HuH-7 (cell line): ENCODE measurements at places on chromosomes 3 and 15.

DNA sequence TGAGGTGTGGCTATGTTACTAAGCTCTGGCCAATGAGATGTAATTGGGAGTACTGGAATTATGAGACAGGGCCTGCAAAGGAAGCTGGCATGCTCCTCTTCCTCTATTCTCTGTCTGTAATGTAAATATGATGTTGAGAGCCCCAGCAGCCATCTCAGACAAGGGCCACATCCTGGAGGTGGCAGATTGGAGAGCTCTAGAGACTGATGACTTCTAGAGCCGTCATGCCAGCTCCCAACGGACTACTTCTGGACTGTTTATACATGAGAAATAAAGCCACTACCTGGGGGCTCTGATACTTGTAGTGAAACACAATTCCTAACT lies 19.7 kb downstream of the PLD1 start:
- DNase-seq, result no peak

GRCh38 chr15:48062148-48062872 lies 58.5 kb upstream of the SLC24A5 start:
- DNase-seq, result no peak

DNA sequence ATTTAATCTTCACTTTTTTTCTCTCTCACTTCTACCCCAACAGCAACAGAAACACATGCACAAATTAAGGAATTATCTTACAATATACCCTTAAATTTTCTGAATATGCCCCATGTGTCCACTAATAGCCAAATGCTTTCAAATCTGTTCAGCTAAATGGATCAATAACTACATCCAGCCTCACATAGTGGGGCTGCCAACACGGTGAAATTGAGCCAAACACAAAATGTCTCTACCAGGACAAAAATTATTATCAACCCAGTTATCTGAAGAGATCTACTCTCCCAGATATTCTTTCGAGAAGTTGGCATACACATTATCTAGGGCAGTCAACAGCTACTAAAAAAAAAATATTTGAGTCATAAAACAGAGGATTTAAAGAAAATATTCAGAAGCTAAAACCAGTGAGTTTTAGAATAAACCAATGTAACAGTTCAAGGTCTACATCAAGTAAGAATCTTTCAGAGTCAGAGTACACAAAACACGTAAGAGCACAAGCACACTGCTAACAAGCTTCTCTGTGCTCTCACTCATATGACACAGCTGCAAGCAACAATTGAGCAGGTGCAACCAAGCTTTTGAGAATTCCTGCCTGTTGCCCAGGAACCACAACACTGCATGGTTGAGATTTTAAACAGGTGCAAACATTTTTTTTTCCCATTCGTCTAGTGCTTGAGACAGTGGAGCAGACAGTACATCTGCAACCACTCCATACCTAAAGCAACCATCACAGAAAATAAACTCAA lies 247.7 kb downstream of the ZBTB20 start:
- DNase-seq, result peak; percentile 26

DNA sequence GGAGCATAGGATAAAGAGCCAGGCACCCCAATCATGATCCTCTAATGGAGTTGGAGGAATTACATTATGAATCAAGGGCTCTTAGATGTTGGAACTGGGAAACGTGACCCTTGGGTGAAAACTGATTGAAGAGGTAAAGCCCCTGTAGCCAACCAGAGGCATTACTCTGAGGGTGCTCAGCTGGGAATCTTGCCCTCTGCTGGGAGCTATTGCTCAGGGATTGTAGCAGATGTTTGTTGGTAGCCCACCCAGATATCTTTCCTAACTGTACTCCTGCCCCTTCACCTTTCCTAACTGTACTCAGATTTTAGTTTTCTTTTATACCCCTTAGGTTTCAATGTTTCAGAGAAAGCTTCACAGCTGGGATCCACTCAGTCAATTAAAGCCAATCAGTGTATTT lies 74.2 kb downstream of the RARB start:
- no peak for DNase-seq

DNA sequence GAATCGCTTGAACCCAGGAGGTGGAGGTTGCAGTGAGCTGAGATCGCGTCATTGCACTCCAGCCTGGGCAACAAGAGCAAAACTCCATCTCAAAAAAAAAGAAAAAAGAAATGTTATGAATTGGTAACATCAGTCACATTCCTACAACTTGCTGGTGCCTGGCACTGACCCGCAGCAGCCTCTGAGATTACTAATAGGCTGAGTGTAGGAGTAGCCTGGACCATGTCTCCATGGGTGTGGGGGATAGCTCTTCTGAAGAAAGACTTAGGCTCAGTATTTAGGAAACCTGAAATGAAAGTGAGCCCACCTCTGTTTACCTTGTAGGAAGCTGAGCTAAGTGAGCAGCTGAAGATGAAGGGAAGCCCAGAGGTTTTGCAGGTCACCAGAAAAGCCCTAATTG lies 148.3 kb downstream of the LRRC28 start:
- no peak for DNase-seq

- no peak for DNase-seq
Measured at GRCh38 chr15:92101708-92102394, 248.3 kb downstream of the SLCO3A1 start.

GRCh38 chr3:46090161-46090591 lies 62.9 kb upstream of the XCR1 start:
- no peak for DNase-seq

DNA sequence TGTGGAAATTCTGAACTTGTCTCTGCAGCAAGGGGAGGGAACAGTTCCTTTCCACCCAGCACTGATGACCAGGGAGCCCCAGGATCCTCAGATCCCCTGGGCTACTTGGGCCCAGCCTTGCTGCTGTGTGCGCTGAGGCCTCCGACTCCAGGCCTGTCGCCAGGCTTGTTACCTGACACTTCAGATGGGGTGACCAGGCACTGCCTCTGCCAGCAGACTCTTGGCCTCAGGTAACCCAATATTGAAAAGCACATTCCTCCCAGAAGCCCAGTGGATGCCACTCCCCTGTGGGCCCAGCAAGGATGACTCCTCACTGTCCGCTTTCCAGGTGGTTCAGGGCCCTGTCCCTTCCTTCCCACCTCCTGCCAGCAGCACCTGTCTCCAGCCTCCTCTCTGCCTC lies 3.5 kb upstream of the PLA2G4E start:
- DNase-seq, result no peak

DNA sequence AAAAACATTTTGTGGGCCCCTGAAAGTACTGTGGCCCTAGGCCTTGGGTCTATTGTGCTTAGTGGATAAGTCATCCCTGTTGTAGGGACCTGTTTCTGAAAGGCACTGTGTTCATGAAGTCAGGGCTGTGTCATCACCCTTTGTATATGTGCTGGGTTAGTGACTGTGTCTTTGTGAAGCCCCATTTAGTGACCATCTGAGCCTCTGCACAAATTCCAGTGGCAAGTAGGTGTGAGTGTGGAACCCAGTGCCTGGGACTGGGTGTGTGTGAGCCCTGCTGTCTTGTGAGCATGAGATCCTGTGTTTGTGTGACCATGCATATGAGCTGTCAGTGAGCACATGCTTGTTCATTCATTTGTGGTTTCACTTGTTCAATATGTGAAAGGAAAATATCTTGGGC lies 1.2 kb upstream of the HYAL1 start:
- no peak for DNase-seq

- no peak for DNase-seq
Measured at GRCh38 chr3:14122301-14122700, 2.4 kb downstream of the CHCHD4 start.

- DNase-seq, result no peak
Measured at GRCh38 chr3:40178012-40178594, 131.4 kb upstream of the EIF1B start.

DNA sequence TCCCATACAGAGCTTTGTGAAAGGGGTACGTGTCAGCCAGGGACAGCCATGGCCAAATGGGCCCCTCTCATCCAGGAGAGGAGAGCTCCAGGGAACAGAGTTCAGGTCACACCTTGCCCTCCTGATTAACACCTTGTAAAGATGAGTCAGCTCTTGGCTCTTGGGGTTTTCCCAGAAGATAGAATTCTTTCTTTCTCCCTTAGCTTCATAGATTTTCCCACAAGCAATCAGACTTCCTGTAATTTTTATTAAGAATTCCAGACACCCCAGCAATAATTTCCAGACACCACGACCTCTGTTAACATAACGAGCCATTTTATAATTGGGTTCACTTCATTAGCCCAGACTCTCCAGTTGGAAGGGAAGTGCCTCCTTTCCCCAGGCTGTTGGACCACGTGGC lies 86.4 kb downstream of the LRTM1 start:
- no peak for DNase-seq

GRCh38 chr3:14340960-14341708 lies 61.3 kb upstream of the SLC6A6 start:
- DNase-seq, result no peak

DNA sequence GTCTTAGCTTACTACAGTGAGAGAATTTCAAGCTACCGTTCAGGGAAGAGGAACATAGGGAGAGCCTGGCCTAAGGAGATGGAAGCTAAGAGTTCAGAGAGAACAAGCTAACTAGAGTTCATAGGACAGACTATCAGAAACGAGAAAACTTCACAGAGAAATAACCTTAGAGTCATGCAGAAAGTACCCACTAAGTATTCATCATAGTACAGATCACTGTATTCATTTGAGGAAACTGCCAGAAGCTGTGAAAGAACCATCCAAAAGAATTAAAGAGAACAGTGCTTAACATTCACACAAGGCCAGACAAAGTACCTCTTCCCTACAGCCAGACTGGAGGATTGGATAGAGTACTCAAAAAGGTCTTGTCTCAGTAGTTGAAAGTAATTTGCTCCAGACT lies 15.2 kb upstream of the GBE1 start:
- no peak for DNase-seq

- DNase-seq, result no peak
Measured at GRCh38 chr3:82132210-82133069, 371.0 kb upstream of the GBE1 start.

GRCh38 chr3:190130037-190130436 lies 9.3 kb upstream of the P3H2 start:
- DNase-seq, result no peak

DNA sequence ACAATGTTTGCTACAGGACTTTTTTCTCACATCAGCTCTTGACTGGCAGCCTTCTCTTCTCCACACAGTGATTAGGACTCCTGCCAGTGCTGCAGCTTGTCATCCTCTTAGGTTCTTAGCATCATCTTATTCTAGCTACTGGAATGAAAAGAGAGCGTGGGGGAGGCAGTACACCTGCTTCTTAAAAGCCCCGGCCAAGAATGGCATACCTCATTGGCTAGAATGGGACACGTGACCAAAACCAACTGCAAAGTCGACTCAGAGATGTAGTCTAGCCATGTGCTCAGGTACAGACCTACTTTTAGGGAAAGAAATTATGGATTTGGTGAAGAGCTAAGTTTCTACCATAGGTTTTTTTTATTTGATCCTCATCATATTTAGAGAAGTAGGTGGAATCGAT lies 44.1 kb downstream of the RARB start:
- DNase-seq, result no peak

GRCh38 chr15:79310612-79310984 lies 314 bp upstream of the TMED3 start:
- DNase-seq, result no peak

GRCh38 chr15:26841941-26842340 lies 24.9 kb upstream of the GABRA5 start:
- no peak for DNase-seq

- no peak for DNase-seq
Measured at GRCh38 chr3:23325466-23326065, 122.4 kb downstream of the UBE2E2 start.

DNA sequence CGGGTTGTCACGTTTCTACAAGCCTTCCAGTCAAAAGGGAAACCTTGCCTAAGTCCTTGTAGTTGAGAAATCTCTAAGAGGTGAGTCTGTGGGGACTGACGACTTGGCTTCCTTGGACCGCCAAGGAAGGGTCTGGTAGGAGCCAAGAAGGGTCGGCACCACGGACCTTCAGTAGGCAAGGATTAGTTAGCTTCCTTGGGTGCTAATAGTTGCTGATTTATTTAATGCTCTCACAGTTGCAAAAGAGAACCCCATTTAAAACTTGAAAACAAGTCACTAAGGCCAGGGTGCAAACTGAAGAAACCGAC lies 361 bp upstream of the LCMT2 start:
- no peak for DNase-seq

GRCh38 chr3:131485119-131485518 lies 17.7 kb downstream of the MRPL3 start:
- DNase-seq, result no peak

GRCh38 chr3:71317140-71317539 lies 266.4 kb downstream of the FOXP1 start:
- no peak for DNase-seq

DNA sequence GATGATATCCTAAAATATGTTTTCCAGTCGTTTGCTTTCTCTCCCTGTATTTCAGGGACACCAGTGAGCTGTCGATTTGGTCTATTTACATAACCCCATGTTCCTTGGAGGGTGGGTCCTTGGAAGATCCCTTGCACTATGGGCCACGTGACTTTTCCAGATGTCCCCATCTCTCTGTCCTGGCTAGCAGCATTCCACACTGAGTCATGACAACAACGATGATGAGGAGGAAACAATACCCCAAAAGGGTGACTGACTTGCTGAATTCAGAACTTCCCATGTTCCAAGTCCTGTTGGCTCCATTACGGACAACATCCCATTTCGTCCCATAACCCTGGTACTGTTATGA lies 134.3 kb downstream of the NSMCE3 start:
- no peak for DNase-seq
